ENCODE measurements at places on chromosomes 2 and 18.

DNA sequence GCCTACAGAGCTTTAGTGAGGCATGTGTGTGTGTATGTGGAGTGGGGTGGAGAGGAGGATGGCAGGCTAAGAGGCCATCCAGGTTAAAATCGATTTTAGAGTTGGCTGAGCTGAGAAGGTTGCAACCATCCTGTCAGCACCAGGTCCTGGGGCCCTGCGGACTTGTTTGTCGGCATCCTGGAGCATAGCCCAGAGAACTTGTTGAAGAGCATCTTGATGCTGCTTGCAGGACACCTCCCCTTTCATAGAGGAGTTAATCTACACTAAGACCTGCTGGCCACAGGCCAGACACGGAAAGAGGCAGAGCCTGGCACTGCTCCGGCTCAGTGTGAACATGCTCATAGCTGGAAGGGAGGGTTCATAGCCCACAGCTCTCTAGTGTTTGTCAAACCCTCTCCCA is 72.1 kb upstream of the RGPD5 start:
- DNase-seq, result no peak

GRCh38 chr2:120543899-120544298 is 191.8 kb upstream of the GLI2 start:
- DNase-seq, result no peak

DNA sequence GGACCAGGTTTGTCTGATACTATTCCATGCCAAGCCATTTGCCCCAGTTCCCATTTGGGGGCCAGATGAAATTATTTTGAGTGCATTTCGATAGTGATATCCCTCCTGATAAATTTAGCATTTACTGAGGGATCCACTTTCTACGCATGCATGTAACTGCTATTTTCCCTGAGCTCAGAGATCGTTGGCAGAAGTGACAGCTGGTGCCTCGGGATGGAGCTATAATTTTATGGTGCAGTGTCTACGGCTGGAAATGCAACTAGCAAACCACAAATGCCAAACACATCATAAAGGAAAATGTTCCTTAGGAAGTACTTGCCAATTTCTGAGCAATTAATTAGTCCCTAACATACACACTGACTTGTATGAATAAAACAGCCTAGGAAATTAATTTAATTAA is 254.8 kb downstream of the SLC8A1 start:
- DNase-seq, result no peak

GRCh38 chr2:180443888-180444287 is 436.8 kb upstream of the CWC22 start:
- peak; percentile 64 for DNase-seq

DNA sequence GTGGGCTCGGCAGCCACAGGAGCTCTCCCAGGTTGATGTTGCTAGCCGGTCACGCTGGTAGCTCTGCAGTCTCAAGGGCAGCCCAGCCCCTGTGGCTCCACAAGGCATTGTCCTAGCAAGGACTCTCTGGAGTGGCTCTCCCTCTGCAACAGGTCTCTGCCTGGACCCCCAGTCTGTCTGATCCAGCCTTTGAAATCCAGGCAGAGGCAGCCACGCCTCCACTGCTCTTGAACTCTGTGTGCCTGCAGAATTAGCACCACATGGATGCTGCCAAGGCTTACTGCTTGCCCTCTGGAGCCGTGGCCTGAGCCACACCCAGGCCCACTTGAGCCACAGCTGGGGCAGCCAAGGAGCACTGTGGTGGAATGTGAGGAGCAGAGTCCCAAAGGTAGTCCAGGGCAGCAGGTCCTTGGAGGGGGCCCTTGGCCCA is 43.0 kb upstream of the FAHD2A start:
- DNase-seq, result no peak

- no peak for DNase-seq
These were observed 149.2 kb upstream of the NCK2 start for GRCh38 chr2:105595536-105595935.

DNA sequence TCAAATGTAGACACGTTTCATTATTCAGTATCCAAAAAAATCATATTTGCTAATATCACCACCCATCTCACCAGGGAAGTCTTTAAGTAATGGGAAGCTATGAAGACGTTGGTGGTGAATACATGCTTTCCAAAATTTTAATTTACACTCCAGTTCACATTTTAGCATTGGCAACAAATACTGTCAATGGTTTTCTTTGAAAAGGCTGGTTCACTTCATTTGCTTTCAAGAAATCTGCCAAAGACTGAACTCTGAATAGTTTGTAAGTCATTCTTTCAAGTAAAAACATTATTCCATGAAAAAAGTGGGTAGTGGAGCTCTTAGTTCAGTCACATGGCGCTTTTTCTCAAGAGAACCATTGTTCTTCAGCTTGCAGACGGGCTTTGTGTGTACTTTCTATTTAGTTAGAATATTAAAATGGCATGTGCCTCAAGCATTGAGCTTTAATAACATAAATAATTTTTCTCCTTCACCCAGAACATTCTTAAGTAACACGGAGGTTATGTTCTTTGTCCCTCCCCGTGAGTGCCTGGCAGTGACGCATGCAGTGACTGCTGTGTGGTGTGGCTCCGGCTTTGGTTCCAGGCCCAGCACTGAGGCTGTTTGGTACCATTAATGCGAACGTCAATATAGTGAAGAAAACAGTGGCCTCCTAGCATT is 300.0 kb upstream of the HDAC4 start:
- no peak for DNase-seq

GRCh38 chr2:168345601-168346000 is 98.2 kb upstream of the STK39 start:
- peak; percentile 79 for DNase-seq

DNA sequence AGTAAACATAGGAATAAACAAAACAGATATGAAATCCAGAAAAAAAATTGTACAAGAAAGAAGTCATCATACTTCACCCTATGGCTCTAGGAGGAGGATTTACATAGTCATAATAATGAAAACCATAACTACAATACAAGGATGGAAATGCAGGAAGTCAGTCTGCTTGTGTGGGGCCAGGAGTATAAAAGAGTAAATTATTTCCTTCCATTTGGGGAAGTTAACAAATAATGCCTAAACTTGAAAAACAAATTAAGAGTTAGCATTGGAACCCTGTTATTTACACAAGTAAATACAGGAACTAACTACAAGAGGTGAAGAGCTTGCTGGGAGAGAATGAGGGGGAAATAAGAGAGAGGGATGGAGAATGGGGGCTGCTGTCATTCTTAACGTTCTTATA is 15.4 kb downstream of the TMEM163 start:
- DNase-seq, result no peak

DNA sequence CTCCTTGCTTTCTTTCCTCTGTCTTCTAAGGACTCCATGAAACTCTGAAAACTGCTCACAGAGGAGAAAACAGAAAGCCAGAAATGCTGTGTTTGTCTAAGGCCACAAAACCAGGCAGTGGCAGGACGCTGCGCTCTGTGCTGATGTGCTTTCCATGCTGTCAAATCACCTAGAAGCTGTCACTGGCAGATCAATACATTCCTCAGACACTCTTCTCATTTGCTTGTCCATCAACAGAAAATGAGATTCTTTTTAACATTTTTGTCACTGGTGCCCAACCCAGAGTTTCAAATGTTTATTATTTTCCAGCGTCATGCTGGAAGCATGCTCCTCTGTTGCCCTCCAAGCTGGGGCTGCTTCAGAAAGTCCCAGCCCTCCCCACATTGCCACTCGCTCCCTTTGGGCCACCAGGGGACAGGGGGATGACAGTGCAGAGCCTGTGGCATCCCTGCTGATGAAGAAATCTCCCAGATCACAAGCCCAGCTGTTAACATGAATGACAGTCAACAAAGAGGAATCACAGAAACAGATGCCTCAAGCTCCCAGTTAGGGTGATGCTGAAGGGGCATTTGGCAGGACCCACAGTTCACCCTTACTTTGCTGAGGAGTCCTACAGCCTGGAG is 117.5 kb upstream of the MEIS1 start:
- DNase-seq, result no peak

GRCh38 chr2:20198001-20198400 is 26.9 kb downstream of the SDC1 start:
- no peak for DNase-seq

- no peak for DNase-seq
These were observed 53.9 kb downstream of the ANKMY1 start for GRCh38 chr2:240503848-240504247.

DNA sequence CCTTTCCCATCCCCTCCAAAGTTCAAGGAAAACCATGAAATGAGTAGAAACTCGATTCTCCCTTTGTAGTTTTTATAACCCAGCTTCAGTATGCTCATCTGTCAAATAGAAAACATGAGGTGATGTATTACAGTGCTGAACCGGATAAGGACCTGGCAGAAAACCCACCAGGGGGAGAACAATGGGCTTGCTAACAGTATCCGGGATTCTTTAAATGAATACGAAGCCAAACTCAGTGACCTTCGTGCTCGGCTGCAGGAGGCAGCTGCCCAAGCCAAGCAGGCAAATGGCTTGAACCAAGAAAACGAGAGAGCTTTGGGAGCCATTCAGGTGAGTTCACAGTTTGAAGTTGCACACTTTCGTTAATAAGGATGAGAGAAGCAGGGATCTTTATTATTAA is 113.6 kb upstream of the TTC39C start:
- no peak for DNase-seq

- DNase-seq, result no peak
These were observed 15.4 kb upstream of the RBMS1 start for GRCh38 chr2:160509016-160509415.

DNA sequence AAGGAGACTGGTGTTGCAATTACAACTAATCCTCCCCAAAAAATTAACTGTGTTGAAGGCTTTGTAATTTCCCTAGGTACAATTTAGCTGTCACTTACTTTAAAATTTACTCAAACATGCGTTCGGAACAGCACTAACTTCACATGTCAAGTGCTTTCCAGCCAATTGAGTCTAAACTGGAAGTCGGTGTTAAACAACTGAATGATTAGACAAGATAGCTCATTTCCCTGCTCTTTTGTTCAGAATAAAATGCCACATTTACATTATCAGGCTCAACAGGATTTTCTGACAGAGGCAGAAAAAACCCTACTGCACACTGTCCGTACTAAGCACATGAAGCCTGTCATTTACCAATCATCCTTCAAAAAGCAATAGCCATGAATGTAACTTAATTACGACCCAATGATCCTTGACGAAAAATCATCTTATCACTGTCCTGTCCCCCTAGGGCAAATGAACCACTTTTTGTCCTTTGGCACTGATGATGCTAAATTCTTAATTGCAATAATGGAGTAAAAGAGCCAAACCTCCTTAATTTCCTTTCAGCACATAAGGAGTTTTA is 56.0 kb downstream of the LRPPRC start:
- no peak for DNase-seq

- peak; percentile 53 for DNase-seq
These were observed 71.3 kb upstream of the NRXN1 start for GRCh38 chr2:51103205-51103604.

DNA sequence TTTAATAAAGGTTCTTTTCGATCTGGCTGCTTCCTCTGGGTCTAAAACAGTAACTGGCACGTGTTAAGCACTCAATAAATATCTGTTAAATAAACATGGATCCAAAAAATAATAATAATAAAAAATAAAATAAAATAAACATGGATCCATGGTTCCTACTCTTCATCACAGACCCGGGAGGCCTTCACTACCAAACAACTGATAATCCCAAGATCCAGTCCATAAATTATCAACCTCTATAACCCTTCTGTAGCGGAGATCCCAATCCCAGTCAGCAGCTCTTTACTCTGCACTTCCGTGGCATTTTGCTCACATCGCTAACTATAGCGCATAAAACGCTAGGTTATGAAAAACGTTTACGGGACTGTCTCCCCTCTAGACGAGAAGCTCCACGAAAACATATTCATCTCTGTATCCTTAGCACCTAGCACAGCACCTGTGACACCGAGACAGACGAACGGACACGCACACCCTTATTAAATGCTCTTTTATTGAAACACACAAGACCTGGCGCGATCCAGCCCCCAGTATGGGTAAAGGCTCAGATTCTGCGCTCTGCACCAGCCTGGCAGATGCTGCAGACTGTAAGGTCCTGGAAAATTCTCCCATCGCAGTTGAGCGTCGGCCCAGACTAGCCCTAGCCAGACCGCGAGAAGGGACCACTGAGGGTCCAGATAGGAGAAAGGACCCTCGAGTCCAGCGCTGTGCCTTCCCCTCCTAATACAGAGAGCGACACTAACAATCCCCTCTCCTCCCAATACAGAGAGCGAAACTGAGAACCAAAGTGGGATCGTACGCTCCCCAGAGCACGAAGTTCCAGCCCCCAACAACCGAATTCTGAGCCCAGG is 770 bp downstream of the NBAS start:
- peak; percentile 33 for DNase-seq

DNA sequence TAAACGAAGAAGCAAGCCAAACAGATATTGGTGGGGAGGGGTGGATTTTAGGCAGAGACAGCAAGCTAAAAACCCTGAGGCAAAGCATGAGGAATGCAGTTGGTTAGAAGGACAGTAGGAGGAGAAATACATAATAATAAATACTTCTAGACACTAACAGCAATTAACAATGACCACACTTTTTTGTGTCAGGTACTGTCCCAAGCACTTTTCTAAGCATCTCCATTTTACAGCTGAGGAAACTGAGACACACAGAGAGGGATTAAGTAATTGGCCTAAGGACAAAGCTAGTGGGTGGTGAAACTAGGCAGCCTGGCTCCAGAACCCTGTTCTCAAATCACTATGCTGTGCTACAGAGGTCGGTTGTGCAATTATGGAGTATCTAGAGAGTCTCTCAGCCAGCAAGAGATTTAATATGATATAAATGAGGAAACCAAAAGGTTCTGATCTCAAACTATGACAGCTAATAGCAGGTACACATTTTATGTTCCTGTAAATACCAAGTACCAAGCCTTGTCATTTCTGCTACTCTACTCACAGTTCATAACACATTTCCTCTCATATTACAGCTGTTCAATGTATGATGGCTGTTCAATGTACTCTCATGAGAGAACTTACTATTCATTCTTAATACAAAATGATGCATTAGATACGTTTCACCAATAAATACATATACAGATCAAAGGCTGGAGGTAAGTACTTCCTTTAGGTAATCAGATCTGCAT is 5.3 kb downstream of the MAP4K3 start:
- DNase-seq, result peak; percentile 8

GRCh38 chr18:76357585-76358260 is 137.3 kb downstream of the ZNF516 start:
- no peak for DNase-seq

GRCh38 chr18:1965016-1965415 is 606.3 kb downstream of the METTL4 start:
- peak; percentile 8 for DNase-seq

- DNase-seq, result no peak
These were observed 44.5 kb upstream of the RMDN2 start for GRCh38 chr2:37880551-37880950.

GRCh38 chr2:28201671-28202180 is 190.9 kb upstream of the FOSL2 start:
- no peak for DNase-seq

- DNase-seq, result peak; percentile 6
These were observed 825.4 kb downstream of the DCDC2C start for GRCh38 chr2:4528773-4529172.

DNA sequence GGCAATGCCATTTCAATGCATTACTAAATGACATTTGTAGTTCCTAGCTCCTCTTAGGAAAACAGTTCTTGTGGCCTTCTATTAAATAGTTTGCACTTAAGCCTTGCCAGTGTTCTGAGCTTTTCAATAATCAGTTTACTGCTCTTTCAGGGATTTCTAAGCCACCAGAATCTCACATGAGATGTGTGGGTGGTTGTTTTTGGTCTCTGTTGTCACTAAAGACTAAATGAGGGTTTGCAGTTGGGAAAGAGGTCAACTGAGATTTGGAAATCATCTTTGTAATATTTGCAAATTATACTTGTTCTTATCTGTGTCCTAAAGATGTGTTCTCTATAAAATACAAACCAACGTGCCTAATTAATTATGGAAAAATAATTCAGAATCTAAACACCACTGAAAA is 45.3 kb downstream of the HADHB start:
- no peak for DNase-seq
